ENCODE measurements at places on chromosomes 4 and X.

DNA sequence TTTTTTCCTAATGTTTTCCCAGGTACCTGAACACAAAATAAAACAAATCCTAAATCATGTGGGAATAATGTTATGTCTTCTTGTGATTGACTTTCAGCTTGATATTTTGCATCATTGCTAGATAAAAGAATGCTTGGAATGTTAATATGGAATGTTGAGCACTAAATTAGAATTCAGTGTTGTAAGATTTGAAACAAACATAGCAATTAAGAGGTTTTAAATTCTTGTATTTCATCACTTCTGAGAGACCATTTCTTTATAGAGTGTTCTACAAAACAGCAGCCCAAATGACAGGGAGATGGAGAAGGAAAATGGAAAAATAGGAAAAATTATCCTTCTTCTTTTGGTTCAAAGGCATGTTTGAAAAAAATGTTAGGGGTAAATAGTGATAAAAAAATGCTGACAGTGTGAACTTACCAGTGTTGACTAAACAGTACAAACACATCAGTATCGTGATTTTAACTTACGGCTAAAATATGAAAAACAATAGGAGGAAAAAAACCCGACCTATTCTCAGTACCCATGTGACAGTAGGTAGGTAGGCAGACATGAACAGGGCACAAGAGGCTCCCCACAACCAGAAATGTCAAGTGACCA lies 102.6 kb upstream of the PDE5A start:
- DNase-seq, result peak; percentile 52

- DNase-seq, result no peak
Observed at GRCh38 chr4:146088690-146089089, 86.8 kb upstream of the LSM6 start.

DNA sequence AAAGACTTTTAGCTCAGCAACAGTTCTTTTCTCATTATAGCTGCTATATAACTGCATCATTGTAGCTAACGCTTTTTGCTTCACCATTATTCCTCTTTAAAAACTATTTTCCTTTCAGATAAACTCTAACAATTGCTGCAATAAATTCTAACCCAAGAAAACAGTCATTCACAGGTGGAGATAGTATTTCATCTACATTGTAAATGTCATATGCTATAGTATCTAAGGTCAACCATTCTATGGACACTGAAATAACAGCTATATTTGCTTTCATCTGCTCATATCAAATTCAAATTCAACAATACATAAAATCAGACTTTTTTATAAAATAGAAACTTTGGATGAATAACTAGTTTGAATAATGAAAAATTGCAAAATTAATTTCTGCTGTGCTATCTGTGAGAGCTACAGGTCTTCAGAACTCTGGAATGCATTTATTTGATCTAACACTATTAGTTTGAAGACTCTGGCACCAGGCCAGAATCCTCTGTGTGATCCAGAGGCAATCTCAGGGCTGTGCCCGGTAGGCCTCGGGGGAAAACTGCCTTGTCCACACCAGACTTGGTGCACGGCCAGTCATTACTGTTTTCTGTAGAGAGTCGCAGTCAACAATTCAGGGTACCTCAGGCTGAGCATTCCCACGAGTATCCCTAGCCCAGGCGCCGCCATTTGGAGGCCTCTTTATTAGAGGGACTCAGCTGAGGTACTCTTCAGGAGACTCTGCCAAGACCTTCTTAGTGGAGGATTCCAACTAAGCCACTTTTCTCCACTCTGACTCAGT lies 332.4 kb downstream of the SLC7A11 start:
- peak; percentile 19 for DNase-seq

DNA sequence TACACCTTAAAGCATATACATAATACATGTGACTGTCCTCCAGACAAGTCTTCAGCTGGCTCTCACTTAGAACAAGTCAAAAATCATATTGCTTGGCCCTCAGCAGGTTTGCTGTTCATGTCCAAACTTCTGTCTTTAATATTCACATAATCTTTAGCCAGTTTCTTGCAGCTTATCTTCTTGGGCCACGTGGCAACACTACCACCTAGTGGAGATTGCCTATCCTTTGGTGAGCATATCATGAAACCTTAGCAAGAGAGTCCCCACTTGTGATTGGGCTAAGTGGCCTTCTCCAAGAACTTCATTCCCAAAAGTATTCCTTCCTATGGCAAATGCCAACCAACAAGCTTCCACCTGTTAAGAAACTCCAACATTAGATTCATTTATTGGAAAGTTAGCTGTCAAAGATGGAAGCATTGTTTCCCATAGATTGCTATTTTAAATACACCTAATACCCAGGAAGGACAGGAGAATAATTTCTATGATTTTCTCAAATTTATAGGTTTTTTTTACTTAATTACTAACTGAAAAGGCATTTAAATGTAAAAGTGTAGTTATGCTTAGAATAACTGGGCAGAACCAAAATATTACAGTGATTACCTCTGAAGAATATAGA lies 231.9 kb upstream of the INTU start:
- DNase-seq, result peak; percentile 69

DNA sequence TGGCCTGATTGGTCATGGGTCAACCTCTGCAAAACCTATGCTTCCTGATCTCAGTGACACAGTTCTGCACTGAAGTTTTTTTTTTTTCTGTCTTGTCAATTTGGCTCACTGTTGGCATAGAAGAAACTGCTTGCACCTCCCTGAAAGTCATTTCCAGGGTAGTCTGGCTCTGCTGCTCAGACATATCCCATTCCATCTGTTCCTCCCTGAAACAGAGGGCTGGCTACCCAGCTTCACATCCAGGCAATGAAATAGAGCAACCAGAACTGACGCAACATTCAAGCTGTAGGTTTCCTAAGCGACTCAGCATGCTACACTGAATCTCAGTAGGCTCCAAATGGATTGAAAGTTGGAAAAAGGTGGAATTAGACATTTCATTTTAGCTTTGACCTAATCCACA lies 176.8 kb upstream of the MBNL3 start:
- DNase-seq, result no peak

GRCh38 chr4:169307576-169307975 lies 36.8 kb upstream of the SH3RF1 start:
- no peak for DNase-seq

- peak; percentile 95 for DNase-seq
Observed at GRCh38 chr4:54959651-54960116, 165.7 kb downstream of the KDR start.

GRCh38 chr4:157057218-157057617 lies 18.7 kb upstream of the GLRB start:
- no peak for DNase-seq

- DNase-seq, result peak; percentile 73
Observed at GRCh38 chr4:158768555-158769174, at the start of gene FNIP2. Gene FNIP2, plus strand, starts transcription at chr4:158769026. Its CDS starts 187 bp downstream, at chr4:158769213.

- DNase-seq, result no peak
Observed at GRCh38 chr4:102518703-102519131, 17.6 kb downstream of the NFKB1 start.

GRCh38 chr4:137310166-137310565 lies 222.1 kb downstream of the PCDH18 start:
- peak; percentile 40 for DNase-seq

- no peak for DNase-seq
Observed at GRCh38 chr4:100547541-100548199, 29.8 kb upstream of the EMCN start.

GRCh38 chrX:9865804-9866472 lies 79.7 kb downstream of the SHROOM2 start:
- no peak for DNase-seq

DNA sequence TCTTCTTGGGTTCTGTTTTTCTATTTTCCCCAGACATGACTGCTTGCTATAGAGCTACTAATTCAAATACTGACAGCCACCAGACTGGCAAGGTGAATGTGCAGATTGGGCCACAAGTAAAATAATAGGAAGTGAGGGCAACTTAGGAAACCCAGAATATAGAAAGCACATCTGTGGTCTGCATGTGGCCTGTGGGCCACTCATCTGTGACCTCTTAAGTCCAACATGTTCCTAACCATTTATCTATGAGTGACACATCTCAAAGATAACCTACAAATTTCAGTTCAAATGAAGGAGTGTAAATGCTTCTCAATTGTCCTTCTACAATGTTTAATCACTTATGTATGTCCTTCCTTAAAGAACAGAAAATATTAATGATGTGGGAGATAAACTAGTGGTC lies 128.9 kb downstream of the REELD1 start:
- DNase-seq, result no peak

DNA sequence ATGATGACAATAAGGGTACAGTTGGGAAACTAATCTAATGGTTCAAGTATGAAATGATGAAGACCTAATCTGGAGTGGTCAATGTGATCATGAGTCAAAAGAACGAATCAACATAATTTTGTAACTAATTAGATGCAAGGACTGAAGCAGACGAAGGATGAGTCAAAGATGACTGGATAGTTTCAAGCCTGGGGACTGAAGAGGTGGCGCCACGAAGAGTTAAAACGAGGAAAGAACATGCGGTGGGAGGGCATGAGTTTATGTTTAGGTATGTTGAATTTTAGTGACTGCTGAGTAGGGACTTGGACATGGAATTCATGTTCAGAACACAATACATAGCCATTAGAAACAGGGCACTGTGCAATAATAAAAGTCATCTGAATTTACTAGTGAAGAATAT lies 221.5 kb upstream of the FAM241A start:
- DNase-seq, result peak; percentile 57

DNA sequence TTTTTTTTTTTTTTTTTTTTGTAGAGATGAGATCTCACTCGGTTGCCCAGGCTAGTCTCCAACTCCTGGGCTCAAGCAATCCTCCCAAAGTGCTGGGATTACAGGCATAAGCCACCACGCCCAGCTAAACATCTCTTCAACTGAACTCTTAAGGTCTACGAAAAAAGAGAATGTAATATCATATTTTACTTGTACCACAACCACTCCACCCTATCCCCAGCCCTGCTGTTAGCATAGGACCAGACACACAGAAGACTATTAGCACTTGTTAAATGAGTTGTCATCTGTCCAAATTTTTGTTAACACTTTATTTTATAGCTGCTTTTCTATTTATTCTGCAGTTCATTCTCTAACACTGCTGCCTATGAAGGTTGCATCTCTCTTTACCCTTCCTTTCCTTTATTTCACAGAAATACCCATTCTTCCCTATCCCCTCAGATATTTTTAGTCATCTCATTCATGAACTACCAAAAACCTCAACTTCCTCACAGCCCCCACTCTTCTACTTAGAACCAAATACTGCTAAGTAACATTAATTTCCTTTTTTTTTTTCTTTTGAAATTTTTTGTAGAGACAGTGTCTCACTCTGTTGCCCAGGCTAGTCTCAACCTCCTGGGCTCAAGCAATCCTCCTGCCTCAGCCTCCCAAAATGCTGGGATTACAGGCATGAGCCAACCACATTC lies 10.1 kb downstream of the SNX12 start:
- no peak for DNase-seq

GRCh38 chrX:47498411-47498810 lies 15.4 kb upstream of the ZNF41 start:
- DNase-seq, result no peak

GRCh38 chr4:105859233-105859632 lies 36.0 kb upstream of the NPNT start:
- DNase-seq, result peak; percentile 62

GRCh38 chr4:2689825-2690700 lies 66.1 kb downstream of the TNIP2 start:
- no peak for DNase-seq

DNA sequence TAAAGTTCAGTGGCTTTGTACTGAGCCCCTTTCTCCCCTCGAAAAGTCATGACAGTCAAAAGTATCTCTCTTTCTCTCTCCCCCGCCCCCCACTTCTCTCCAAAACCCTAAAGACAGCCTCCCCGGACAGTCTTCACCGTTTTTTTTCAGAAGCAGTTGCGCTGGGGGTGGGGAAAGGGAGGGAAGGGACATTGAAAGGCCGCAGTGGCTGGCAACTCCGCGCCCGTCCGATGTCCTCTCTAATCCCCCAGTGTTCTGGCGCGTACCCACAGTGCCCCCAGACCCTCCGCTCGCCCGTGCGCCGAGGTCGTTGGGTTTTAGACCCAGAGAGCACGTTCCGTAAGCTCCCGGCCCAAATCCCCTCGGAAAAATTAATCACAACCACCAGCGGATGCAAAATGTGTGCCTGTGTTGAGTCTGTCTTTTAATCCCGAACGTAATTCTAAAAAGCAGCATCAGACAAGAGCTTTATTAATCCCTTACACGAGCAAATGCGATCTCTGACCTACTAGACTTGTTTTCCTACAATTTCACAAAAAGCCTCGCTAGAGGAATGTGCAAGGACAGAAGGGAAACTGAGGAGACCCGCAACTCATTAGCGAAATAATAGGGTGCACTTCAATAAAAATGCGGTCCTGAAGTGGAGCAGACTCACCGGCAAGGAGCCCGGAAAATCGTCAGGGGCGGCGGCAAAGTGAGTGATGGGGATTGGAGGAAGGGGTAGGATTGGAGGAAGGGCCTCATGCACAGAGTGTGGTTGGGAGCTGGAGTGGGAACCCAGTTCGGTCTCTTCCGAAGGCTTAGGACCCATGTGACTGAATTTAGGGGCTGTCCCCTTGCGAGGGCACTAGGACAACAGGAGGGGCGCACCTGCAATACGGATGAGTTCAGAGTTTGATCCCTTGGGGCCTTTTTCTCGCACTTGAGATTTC lies 12.2 kb upstream of the PRDM8 start:
- DNase-seq, result peak; percentile 12

DNA sequence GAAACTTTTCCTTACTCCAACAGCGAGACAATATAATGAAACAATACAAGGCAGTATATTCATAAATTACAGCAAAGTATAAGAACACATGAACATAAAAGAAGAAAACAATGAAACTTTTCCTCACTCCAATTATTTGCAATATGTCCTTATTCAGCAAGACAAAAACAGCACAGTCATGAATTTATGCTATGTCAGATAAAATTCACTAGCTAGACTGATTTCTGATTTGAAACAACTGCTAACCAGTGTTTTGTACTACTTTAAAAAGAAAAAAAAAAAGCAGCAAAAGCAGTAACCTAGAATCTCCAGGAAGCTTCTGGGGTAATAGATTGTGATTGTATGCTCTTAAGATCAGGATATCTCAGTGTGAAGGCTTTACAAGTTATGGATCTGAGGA lies 45.2 kb upstream of the UNC5C start:
- no peak for DNase-seq

- peak; percentile 6 for DNase-seq
Observed at GRCh38 chrX:22396408-22396807, 123.7 kb downstream of the CBLL2 start.

DNA sequence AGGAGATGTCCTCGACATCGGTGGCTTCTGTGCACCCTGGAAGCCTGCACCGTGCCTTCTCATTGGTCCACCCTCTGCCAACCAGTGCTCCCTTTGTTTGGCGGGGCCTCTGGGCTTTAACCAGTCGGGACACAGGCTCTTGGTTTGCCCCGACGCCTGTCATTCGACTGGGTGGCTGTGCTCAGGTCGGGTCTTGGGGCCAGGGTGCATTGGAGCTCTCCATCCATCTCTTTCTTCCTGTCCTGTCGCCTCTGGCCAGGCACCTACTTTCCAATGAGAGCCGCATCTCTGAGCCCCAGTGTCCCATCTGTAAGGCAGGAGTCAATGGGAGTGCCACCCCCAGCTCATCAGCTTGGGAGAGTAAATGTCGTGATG lies 37.2 kb upstream of the NHSL2 start:
- no peak for DNase-seq

DNA sequence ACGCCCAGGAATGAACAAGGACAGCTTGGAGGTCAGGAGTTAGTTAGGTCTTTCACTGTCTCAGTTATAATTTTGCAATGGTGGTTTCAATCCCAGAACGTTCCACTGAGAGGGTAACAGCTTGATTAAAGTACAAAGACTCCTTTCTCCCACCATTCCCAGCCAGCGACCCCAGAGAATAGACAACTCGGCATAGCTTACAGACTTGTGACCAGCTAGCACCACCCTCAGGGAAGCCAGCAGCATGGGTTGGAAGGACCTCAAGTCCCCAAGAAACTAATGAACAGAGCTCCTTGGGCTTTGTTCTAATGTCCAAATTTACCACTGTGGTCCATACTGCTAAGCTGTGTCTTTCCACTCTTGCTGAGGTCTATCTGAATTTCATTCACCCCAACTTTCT lies 72.0 kb upstream of the MED14 start:
- no peak for DNase-seq

Data from EL (cell line).